CD4-positive, alpha-beta T cell treated with Interleukin-2 at 100 ng/mL for 4 hours (primary cell): ENCODE measurements at places on chromosomes 3 and 15.
A peak's percentile ranks its signal among the peaks of the same experiment; 100 is the strongest.

DNA sequence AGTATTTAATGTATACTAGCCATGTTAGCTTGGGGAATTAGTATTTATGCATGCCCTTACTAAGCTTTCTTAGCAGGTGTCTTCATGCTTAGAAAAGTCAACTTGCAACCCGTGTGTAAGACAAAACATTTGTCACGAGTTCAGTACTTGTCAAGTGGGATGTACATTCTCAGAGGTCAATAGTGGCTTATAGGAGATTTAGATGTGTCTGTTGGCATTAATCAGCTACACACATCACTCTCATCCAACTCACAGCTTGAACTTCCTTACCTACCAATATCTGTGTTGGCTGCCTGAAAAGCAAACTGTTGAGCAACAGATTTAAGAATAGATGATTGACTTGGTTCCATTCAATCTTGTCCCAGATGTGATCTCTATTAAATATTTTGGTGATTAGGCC, 109.5 kb downstream of the ROBO2 start:
- no peak for DNase-seq

DNA sequence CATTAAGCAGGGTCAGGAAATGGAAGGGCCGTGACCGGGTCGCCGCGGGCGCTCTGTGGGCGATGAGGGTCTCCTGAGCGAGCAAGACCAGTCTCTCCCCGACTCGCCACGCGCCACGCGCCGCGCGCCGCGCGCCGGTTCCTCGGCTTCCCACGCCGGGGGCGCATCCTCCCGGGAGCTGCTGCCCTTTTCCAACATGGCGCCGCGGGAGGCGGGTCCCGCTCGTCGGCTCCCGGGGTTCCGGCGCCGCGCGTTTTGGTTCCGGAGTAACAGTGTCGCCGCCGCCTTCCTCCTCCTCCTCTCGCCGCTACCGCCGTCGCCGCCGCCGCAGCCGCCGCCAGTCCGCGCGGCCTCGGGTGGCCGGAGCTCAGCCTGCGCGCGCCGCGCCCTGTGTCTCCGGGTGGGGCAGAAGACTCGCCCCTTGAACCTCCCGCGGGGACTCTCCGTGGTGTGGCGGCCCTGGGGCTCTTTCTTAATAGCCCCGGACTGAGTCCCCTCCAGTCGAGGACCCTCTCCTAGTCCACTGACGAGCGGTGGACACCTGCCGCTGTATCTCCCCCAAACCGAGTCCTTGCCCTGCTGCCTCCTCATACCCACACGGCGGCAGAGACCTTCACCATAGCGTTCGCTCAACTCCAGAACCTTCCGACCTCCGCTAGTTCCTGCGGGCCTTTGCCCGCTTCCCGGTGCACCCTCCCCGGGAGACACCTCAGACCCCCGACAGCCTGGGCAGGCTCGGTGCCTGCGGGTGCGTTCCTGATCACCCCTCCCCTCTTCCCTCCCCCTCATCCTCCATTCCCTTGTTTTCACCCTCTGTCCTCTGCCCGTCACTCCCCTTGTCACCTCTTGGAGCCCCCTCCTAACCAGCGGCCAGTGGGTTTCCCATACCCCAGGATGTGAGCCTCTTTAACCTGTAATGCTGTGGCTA, at the start of gene MAP2K5:
MAP2K5 (plus strand) TSS at position 284 of the 928 bp plus-strand sequence; CDS start at position 917, 633 bp downstream.
- peak; percentile 81 for DNase-seq

- DNase-seq = no peak
Observed at GRCh38 chr3:170117134-170117533, 64.4 kb downstream of the PHC3 start.

DNA sequence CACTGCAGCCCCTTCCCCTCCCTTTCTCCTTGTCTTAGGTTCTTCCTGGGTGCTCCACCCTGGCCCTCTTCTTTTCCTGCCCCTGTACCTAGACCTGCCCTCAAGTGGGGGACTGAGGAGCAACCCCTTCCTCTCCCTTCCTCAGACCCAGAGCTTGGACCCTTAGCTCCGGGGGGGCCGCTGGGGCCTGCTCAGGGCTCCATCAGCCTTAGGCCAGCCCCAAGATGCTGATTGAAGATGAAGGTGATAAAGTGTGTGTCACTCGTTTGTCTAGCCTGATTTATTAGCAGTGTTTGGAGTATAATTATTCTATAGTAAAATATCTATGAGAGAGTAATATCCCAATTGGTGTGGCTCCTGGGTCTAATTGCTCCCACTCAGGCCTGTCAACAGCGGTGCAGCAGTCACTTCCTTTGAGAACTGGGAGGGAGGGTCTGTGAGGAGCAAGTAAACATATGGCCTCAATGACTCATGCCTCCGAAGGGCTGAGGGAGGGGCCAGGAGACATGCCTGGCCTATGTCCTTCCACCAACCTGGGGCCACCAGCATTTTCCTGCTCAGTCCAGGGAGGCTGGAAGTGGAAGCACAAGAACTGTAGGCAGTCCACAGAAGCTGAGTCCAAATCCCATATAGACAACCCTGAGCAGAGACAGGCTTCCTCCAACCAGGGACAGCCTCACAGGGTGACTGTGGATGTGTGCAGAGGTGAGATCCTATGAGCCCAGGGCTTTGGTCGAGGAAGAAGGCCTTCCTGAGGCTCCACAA, 123.2 kb downstream of the DNAJB8 start:
- DNase-seq = no peak

GRCh38 chr3:69182588-69183316, 60.4 kb upstream of the LMOD3 start:
- no peak for DNase-seq

DNA sequence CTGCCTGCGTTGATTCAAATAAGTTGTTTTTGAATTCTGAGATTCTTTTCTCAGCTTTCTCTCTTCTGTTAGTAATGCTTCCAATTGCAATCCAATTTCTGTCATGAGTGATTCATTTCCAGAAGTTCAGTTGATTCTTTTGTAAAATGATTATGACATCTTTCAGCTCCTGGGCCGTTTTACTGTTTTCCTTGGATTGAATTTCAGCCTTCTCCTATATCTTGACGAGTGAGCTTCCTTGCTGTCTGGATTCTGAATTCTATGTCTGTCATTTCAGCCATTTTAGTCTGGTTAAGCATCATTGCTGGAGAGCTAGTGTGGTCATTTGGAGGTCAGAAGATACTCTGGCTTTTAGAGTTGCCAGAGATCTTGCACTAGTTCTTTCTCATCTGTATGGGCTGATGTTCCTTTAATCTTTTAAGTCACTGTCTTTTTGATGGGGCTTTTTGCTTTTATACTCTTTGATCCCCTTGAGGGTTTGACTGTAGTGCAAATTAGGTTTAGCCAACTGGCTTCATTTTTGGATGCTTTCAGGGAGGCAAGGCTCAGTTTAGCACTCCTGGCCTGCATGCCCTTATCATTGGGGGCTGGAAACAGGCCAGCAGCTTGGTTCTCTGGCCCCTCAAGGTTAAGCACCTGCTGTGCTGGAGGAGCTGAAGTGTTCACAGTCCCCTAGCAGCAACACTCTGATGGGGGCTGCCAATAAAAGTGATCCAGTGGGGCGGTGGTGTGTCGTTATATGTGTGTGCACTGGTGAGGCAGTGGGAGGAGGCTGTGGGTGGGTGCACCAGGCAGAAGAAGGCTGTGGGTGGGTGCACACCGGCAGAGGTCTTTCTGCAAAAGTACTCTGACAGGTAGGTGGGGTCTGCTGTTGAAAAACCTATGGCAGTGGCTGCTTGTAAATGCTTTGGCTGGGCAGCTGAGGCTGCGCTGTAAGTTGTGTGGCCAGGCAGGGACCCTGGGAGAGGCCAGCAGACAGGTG, 51.2 kb downstream of the MCTP2 start:
- no peak for DNase-seq

DNA sequence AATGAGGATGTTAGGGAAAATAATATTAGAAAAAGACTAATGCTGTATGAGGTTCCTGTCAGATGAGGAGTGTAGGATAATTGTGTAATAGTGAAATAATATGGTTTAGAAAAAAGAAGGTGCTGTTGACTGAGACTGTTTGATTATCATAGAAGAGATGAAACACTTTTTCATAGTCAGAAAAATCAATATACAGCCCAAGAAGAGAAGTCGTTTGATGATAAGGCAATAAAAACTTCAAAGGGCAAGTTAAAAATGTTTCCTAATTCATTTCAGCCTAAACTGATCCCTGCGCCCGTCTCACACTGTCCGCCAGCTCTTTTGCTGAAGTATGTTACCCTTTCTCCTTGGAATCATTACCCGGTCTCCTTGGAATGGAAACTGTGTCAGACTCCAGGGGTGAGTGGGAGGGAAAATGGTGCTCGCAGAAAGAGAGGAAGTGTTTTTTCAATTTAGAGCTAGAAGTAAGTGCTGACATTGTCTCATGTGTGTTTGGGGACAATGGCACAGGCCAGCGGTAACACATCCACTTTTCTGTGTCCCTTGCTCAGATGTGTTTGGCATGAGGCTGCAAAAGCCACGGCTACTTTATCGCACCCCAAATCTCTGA, 23.6 kb downstream of the DUT start:
- DNase-seq = no peak

GRCh38 chr3:116069024-116069423, 376.3 kb downstream of the LSAMP start:
- DNase-seq = no peak

- DNase-seq = no peak
Observed at GRCh38 chr3:150110097-150110496, 139.4 kb upstream of the PFN2 start.

- peak; percentile 57 for DNase-seq
Observed at GRCh38 chr15:75042730-75043508, 19.5 kb downstream of the PPCDC start.

GRCh38 chr3:111071257-111072030, at the start of gene NECTIN3:
Gene NECTIN3 (plus strand): TSS chr3:111071816. CDS start chr3:111072018, 202 bp downstream.
- peak; percentile 90 for DNase-seq

DNA sequence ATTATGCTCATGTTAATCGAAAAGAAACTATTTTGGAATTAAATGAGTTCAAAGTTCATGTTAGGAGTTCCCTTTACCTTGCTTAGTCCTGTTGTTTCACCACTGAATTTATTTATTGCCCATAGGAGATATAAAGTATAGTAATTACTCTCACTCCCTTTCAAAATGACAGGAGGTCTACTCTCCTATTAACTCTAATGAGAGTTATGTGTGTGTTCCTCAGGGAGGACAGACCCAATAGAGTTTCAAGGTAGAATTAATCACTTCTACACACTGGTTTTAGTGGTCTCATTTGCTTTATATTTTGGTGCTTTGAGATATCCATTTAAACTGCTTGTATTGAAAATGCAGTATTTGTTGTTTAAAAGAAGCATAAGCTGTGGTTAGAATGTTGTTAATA, 398.9 kb downstream of the NLGN1 start:
- no peak for DNase-seq

DNA sequence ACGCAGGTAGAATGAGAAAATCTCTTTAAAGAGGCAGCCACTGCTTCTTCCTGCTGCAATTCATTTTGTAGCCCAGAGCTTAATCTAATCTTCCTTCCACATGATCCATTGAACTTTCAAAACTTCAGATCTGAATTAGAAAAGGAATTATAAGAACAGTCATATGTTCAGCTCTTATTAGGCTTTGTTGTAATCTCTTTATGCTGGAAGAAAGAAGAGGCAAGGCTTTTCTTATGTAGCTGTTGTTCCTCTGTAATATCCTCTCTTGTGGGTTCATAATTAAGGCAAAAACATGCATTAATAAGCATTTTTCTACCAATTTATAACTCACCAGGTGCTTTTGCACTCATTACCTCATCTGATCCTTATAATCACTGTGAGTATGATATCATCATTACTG, 634.9 kb upstream of the CFAP20DC start:
- DNase-seq = no peak

GRCh38 chr15:48565560-48566482, 79.7 kb downstream of the FBN1 start:
- no peak for DNase-seq

DNA sequence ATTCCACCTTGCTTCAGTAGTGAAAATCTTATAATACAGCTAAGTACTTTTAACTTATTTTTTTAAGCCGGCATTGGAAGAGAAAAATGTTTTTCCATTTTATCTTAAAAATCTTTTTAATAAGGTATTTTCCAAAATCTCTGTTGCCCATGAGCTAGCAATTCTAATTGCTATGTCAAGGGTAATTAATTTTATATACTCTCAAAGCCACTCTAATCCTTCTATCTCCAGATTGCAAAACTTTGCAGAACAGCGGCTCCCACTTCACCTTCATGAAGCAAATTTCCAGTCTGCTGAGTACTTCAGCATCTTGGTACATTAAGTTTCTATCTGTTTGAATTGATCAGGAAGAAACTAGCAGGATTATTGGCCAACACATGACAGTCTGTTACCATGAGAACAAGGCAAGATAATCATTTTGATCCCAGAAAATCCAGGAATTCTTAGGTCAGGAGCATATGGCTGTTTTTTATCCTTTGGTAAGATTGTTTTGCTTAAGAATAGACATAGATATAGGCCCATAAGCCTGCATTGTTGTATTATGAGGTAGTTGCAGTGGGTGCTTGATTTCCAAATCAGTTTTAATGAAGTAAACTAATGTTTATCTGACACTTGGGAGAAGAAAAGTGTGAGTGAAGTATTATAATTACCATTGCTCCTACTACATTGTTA, 6.0 kb downstream of the TIPARP start:
- DNase-seq = no peak

DNA sequence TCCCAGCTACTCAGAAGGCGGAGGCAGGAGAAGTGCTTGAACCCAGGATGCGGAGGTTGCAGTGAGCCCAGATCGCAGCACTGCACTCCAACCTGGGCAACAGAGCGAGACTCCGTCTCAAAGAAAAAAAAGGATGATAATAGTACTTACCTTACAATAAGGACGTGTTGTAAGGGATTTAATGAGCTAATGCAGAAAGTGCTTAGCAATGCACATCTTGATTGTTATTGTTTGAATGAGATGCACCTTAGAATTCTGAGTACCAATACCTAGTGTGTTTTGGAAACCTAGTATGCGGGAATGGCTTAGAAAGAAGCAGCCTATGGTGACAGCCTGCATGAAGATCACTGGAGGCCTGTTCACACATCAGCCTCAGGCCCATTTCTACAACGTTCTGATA, 19.5 kb downstream of the SNUPN start:
- no peak for DNase-seq

- no peak for DNase-seq
Observed at GRCh38 chr3:195788711-195789581, 22.8 kb downstream of the MUC4 start.

DNA sequence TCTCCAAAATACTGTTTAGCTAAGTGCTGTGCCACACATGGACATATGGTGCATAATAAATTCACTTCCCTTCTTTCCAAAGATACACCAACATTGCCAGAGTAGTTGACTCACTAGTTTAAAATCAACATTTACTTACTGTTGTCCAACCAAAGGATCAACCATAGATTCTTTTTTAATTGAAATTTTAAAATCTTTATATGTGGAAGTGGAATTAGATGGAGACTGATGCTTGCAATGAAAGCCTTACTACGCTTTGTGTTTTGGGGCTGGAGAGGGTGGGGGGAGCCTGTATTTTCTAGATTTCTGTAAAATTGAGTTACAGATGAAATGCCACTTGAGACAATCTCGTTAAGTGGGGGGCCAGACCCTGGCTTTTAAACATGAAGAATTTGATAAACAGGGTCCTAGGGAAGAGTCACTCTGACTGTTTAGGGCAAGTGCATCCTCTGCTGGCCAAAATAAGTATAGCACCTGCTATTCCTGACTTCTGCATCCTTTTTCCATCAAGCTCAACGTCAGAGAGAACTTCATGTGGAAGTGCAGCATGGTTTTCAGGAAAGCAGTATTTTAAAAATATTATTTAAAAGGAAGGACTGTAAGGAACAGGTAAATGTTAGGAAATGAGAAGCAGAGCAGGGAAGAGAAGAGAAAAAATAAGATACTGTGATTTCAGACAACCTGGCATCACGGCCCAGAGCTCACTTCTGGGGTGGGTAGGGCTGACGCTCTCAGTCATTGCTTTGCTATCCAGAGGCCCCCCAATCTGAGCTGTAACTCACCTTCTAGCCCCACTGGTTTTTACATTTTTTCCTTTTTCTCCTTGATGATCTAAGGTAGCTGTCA, 76.7 kb downstream of the BOC start:
- peak; percentile 50 for DNase-seq
